Upper lobe of left lung (tissue), 6 donors: ENCODE measurements at places on chromosomes 6 and 20.

DNA sequence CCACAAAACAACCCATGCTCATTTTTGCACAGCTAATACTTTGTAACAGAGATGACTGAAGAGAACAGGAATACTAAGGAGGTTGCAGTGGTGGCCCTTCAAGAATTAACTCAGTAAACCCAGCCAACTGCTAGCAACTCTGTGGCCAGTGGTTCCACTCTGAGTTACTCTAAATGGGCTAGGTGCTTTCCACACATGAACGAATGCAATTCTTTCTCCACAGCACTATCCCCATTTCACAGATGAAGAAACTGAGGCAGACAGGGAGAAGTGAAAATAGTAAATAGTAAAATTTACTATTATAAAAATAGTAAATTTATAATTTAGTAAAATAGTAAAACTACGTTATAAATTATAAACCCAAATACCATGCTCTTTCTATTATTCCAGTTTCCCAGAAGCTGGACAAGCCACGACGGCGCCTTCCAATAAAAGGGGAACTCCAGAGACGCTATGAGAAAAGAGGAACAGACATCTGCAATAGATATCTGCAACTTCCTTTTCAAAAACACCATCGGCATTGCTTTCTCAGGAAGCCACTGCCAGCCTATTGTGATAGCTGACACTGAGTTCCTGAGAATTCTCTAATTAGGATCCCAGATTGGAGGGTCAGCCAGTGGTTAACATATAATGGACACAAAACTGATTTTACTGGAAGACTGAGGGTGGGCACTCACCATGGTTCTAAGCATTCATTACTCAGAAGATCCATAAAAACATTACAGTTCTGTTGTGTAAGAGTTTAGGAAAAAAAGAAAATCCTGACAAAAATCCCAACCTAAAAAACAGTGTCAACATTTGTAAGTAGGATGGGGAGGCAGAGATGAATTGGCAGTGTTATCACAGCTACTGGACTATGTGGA, 16.2 kb downstream of the FKBP1A start:
- DNase-seq: peak; percentile 40

DNA sequence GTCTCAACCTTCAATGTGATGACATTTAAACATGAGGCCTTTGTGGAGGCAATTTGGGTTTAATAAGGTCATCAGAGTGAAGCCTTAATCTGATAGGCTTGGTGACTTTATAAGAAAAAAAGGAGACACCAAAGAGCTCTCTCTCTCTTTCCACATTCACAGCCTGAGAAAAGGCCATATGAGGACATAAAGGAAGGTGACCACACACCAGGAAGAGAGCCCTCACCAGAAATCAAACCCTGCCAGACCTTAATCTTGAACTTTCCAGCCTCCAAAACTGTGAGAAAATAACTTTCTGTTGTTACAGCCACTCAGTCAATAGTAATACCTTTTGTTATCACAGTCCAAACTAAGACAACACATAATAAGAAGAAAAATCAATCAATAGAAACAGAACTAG, 47.7 kb downstream of the COL12A1 start:
- DNase-seq: no peak

- DNase-seq: no peak
These were observed 18.6 kb downstream of the CMTR1 start for GRCh38 chr6:37451441-37452193.

GRCh38 chr6:53038141-53038540, 27.1 kb upstream of the FBXO9 start:
- DNase-seq: no peak

DNA sequence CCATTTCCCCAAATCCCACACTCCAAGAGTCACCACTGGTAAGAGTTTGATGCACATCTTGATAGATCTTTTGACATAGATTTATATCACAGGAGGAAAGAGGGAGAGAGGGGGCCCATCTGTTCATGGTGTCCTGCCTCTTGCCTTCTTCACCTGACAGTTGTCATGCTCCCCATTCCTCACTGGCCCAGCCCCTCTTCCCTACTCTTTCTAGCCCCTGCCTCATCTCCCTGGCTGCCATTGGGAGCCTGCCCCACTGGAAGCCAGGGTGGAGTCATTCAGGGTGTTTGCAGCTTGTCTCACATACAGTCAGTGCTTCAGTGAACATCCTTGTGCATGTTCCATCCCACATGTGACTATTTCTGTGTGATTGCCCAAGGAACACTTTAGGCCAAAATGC, 27.6 kb downstream of the SIRPA start:
- no peak for DNase-seq

DNA sequence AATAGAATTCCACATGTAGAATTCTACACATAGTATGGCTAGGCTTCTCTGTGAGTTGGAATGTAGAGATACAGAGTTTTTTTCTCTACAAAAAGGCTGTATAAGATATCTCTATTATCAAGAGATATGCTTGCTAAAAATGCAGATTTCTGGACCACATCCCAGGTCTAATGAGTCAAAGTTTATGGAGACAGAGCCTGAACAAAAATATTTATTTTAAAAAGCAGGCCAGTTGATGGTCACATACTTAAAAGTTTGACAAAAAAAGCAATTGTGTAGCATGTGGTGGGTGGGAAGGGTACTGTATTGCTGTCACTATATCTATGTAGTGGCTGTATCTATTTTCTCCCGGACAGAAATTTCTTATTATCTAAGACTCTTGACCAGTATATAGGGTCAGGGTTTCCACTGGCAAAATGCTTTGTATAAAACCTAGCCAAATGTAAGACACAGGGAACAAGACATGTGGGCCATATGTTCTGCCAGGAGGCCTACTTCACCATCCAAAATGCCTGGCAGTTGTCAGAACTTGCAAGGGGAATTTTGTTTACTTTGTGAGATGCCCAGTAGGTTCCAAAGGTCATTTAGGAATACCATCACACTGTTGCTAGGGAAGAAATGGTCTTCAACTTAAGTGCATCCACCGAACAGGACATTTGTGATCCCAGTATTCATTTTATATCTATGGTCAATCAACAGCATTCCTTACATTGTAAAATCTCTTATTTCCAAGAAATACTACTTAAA, 60.6 kb downstream of the SHPRH start:
- DNase-seq: no peak

DNA sequence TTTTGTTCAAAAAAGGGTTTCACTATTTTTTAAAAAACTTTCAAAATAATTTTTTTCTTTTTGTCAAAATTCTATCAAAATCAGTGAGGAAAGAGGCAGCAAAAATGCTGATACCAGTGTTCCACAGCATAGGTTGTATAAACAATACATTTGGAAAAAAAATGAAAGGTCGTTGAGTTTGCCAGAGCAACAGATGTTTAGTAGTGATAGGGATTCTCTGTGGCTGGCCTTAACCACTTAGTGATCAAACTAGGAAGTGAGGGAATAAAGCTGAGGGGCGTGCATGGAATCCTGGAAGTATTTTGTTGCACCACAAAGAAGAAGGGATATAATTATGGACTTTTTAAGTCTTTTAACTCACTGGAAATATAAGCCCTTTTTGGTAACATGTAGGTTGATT, 555.3 kb upstream of the CHD6 start:
- DNase-seq: no peak

- DNase-seq: no peak
These were observed 185.7 kb downstream of the SASH1 start for GRCh38 chr6:148528292-148528691.

GRCh38 chr6:53496797-53497375, 48.0 kb downstream of the GCLC start:
- no peak for DNase-seq

DNA sequence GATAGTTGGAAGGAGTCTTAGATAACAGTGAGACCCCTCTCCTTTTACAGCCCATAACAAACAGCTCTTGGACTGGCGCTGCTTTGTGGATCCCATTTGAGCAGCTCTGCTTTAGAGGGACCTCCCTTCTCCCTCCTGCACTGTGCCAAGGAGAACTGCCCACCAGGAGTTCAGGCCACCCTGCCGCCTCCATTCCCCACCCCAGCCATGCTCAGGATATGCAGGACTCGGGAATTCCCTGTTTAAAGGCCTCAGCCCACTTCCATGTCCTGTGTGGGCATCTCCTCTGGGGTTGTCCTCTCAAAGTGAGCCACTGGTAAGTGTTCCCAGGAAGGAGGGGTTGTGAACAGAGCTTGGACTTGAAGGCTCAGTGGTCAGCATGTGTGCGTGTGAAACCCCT, 312.6 kb upstream of the RNF24 start:
- no peak for DNase-seq

- no peak for DNase-seq
These were observed 21.9 kb upstream of the CCN6 start for GRCh38 chr6:112031960-112032359.
